ENCODE measurements at places on chromosomes 2 and 18.

- DNase-seq: no peak
Measured at GRCh38 chr2:166494140-166494624, at the start of gene SCN7A. Gene SCN7A (minus strand): TSS chr2:166494249. CDS start chr2:166477696, 16,553 bp downstream.

DNA sequence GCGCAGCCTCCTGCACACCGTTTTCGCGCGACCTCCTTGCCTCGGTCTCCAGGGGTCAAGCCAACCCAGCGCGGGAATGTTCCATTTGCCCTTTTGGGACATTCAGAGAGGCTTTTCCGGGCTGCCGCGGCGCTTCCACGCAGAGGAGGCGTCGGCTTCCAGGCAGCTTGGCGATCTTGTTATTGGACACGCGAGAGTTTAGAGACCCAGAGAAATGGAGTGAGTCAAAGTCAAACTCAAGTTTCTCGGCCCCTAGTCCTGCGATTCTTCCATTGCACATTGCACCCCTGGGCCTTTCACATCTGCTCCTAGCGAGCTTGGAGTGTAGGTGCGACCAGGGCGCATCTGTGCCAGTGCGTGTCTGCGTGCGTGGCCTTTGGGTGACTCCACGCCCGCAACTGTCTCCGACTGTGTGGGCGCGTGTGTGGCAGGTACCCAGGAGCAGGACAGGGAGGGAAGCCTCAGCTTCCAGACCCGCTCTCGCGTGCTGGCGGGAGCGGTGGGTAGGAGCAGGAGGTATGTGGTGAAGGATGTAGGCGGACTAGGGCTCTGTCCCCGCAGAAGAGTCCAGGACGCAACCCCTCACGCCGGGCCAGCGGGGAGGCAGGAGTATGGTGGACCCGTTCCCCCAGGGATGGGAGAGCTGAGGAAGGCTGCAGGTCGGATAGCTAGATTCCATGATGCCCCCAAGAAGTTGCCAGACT, 13.5 kb downstream of the SIX3 start:
- DNase-seq: no peak

GRCh38 chr2:107430596-107431266, 396.0 kb upstream of the RGPD4 start:
- no peak for DNase-seq

GRCh38 chr2:107785756-107786155, 40.9 kb upstream of the RGPD4 start:
- DNase-seq: no peak

- DNase-seq: no peak
Measured at GRCh38 chr2:232027530-232027929, 66.0 kb downstream of the DIS3L2 start.

DNA sequence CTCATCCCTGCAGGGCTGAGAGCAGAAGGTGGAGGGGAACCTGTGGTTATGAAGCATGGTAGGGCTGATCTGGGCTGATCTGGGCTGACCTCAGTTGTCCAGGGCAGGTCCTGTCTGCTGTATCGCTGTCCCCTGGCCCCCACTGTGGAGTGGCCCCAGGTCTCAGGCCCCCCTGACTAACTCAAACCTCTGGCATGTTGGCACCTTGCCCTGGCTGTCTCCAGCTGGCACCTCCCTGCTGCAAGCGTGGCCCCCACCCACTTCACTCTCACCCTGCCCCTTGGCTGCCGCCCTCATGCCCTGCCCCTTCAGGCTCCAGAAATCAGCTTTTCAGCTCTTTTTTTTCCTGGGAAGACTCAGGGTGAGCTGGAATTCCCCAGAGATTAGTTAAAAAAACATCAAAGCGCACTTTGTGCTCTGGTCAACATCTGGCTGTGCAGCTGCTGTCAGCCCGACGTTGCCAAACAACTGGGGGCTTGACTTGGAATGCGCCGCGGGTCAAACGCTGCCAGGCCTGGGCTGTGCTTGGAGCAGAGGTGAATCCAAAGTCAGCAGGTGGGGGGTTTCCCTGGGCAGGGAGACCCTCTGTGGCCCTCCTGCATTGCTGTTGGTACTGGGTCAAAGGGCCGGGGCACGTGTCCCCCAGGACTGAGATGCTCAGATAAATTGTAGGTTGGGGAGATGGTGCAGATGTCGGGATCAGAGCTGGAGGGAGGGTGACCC, 173.8 kb upstream of the HDAC4 start:
- DNase-seq: no peak

- DNase-seq: no peak
Measured at GRCh38 chr2:20609995-20610357, 40.9 kb downstream of the HS1BP3 start.

- DNase-seq: no peak
Measured at GRCh38 chr2:84071050-84071449, 388.0 kb downstream of the SUCLG1 start.

GRCh38 chr18:27967913-27968824, 208.8 kb downstream of the CDH2 start:
- no peak for DNase-seq

GRCh38 chr2:217038001-217038400, 178.1 kb upstream of the TNP1 start:
- DNase-seq: no peak

DNA sequence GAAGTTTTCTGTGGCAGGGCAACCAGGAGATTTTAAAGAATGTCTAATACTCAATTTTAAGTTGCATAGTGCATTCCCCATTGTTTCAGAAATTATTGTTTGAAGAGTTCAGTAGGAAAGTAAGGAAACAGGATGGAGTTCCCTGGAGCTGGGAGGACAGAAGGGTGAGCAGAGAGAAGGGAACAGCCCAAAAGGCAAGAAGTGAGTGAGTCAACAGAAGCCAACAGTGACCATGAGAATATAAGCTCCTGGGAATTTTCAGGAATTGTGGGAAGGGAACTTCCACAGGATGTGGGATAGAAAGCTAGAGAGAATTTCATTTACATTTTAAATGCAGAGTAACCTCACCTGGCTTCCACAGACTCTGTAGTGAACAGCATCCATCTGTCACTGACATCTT, 268.1 kb upstream of the ATP5MC3 start:
- DNase-seq: no peak

GRCh38 chr2:69723791-69724190, 18.1 kb upstream of the ANXA4 start:
- no peak for DNase-seq

- DNase-seq: no peak
Measured at GRCh38 chr2:182299632-182300031, 127.2 kb downstream of the PDE1A start.

DNA sequence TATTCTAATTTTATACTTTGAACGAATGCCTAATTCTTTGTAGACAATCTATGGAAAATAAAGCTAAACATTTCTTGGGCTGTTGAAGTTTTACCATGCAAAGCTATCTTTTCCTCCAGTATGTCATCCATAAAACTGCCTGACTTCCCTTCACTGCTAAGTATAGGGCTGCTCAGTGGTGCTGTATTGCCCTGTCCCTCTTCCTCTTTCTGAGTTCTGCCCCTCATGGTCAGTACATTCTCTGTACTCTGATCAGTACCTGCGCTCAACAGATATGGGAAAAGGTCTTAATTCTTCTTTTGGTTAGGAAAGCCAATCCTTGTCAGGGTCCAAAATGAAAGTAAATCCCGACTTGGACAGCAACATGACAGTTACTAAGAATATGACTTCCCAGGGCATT, 321.9 kb downstream of the RAD51AP2 start:
- no peak for DNase-seq

DNA sequence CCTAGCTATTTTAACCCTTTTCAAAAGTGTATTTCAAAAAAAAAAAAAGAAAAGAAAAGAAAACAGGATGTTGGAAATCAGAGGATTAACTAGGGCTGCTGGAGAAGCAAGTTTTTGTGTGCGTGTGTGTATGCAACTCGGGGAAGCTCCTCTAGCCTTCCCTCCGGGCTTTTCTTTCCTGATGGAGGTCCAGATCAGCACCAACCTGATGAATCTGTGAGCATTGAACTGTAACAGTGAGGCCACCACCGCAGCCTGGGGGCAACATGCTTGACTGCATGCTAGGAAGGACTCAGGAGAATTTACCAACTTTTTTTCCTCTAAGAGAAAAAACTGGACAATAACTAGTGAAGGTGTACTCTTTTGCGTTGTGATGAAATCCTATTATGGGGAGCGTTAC, 2.3 kb downstream of the OBSL1 start:
- no peak for DNase-seq

- DNase-seq: no peak
Measured at GRCh38 chr2:15842758-15843666, 97.3 kb upstream of the MYCN start.

DNA sequence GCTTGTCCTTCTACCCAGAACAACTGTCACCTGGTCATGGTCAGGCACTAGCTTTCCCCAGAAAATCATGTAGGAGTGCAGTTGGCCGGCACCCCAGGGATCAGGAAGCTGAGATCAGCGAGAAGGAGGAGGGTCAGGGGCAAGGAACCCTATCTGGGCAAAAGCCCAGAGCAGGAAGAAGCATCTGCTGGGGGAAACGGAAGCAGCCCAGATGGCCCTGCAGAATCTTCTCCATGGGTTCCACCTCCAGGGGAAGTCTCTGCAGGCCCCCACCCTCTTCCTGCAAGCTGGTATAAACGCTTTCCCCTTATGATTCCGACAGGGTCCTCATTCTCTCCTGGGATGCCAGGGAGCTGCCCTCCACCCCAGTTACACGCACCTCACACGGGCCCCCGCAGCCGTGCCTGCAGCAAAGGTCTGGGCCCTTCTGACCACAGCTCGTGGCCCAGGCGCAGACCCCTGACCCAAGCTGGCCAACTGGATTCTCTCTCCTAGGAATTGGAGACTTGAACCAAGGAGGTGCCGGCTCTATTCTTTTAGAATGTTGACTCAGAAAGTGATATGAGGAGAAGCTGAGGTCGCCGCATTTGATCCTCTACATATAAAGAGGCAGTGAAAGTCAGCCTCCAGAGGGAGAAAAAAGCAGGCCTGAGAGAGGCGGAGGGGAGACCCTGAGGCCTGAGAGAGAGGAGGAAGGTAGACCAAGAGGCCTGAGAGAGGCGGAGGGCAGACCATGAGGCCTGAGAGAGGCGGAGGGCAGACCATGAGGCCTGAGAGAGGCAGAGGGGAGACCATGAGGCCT, 71.0 kb downstream of the STPG4 start:
- DNase-seq: no peak

DNA sequence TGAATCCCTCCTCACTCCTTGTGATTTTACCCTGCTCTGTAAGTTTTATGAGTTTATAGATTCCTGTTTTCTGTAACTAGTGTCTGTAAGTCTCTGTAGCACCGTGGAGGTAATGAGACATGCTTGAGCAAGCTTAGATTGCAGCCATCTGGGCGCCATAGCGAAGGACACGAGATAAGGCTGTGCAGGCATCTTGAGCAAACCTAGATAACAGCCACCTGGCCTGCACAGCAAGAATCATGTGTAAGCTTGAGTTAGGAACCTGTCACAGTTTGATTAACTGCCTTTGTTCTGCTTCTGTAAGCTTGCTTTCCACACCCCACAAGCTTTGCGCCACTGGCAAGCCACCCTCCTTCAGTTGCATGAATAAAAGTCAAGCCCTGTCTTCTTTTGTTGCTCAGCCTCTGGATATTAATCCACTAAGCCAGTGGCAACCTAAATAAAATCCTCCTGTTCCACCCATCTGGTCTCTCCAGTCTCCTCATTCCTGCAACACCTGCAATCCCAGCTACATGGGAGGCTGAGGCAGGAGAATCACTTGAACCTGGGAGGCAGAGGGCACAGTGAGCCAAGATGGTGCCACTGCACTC, 270.6 kb upstream of the RGPD4 start:
- DNase-seq: no peak

- no peak for DNase-seq
Measured at GRCh38 chr18:36283448-36283847, 14.1 kb upstream of the FHOD3 start.

DNA sequence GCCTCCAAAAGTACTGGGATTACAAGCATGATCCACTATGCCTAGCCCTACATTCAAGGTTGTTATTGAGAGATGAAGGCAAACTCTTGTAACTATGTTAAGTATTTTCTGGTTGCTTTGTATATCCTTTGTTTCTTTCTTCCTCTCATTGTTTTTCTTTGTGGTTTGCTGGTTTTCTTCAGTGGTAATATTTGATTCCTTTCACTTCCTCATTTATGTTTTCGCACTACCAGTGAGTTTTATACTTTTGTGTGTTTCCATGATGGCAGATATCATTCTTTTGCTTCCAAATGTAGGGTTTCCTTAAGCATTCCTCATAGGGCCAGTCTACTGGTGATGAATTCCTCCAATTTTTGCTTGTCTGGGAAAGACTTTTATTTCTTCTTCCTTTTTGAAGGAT, 90.2 kb downstream of the NCK2 start:
- no peak for DNase-seq

DNA sequence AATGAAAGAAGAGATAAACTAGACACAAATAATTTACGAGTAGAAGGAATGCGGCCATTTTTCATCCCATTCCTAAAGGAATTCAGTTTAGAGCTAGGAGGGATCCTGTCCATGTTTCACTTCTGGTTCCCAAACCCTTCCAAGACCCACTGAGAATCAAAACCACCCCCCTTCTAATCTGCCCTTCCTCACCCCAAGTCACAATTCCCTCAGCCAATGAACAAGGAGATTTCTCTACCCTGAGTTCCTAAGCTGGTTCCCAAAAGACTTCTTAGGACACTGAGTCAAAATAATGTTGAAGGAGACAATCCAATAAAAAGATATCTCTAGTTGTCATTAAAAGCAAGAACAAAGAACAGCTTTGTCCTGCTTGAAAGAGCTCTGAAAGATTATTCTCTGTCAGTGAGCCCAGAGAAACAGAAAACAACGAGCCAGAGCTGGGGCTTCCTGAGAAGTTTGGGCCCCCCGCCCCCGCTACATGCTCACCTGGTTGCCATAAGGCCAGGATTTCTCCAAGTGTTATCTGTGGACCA, 45.7 kb downstream of the STK39 start:
- DNase-seq: no peak

DNA sequence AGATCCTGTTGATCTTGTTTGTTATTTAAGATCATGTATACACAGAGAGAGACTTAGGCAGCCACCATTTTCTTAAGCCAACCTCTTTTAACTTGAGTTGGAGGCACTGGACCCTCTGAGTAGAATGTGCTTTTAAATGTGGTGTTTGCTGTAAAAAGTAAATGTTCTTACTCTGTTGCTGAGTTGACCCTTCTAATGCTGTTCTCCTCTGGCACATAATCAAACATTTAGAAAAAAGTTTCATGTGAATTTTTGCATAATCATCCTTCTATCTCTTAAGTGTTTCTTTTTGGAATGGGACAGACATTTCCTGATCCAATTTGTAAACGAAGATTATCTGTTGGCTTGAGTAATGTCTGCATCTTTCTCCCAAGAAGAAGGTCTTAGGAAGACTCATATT, 255.1 kb upstream of the ETAA1 start:
- DNase-seq: no peak

GRCh38 chr18:79805211-79805887, 7.6 kb downstream of the KCNG2 start:
- DNase-seq: no peak

- DNase-seq: no peak
Measured at GRCh38 chr18:79890674-79891073, 60.8 kb downstream of the SLC66A2 start.

- no peak for DNase-seq
Measured at GRCh38 chr2:129233166-129233565, 746.3 kb upstream of the RAB6C start.

GRCh38 chr2:200812122-200813022, 662 bp downstream of the BZW1 start:
- DNase-seq: no peak
